ENCODE measurements at places on chromosomes 6 and 20. TPM values are rescaled to one million over a fixed set of nuclear protein-coding genes. Genes with fewer than 3 reads are reported as not detected.

TCP1 gene
- polyA plus RNA-seq, result 197 TPM

KCNK5 gene
- polyA plus RNA-seq, result 1.1 TPM

C6orf52 gene
- 1.5 TPM for polyA plus RNA-seq

TMEM74B gene
- polyA plus RNA-seq, result 4.9 TPM

Data from hindlimb muscle (tissue), 1 donor.